Erythroblast (primary cell): ENCODE measurements at places on chromosomes 7 and 10.

- DNase-seq: no peak
Observed at GRCh38 chr10:124332426-124332825, 86.3 kb downstream of the OAT start.

DNA sequence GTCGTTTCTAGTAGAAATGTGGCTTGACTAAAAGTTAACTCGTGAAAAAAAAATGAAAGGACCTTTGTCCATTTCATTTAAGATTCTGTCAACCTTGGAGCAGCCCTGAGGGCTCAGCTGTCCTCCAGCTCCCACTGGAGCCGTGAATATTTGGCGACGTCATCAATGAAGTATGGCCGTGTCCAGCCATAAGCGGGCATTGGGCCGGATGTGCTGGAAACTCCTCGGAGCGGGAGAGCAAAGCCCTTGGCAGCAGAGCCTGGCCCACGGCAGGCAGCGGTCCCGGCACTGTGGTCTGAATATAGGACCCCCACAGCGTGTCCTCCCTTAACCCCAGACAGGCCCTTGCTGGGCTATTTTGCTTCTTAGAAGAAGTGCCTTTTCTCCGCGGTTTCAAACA lies 50.0 kb downstream of the JAKMIP3 start:
- no peak for DNase-seq

GRCh38 chr10:120838941-120839340 lies 12.2 kb upstream of the WDR11 start:
- no peak for DNase-seq

GRCh38 chr7:87212498-87212897 lies 7.0 kb downstream of the TMEM243 start:
- no peak for DNase-seq

GRCh38 chr10:118522791-118523498 lies 72.5 kb downstream of the PRLHR start:
- no peak for DNase-seq

GRCh38 chr7:54978364-54979116 lies 40.3 kb upstream of the EGFR start:
- DNase-seq: no peak

DNA sequence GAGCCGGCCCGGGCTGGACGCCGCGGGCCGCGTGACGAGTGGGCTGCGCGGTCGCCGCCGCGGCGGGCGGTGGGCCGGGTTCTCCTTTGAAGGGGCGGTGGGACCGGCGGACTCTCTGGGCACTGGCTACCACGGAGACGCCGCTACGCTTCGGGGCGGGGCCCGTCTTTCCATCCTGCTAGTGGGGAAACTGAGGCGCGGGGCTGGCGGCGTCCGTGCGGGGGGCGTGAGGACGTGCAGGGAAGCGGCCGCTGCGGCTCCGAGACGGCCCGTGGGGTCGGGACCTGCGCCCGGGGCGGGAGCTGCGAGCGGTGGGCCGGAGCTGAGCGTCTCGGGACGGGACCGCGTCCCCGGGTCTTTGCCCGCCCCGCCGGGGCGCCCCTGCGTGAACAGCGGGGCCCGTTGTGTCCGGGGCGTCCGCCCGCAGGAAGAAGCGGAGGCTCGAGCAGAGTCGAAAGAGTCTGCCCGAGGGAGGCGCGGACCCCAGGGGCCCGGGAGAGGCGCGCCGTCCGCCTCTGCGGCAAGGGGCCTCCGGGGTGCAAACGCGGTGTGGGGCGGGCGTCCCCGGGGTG lies 548 bp upstream of the BNIP3 start:
- no peak for DNase-seq

DNA sequence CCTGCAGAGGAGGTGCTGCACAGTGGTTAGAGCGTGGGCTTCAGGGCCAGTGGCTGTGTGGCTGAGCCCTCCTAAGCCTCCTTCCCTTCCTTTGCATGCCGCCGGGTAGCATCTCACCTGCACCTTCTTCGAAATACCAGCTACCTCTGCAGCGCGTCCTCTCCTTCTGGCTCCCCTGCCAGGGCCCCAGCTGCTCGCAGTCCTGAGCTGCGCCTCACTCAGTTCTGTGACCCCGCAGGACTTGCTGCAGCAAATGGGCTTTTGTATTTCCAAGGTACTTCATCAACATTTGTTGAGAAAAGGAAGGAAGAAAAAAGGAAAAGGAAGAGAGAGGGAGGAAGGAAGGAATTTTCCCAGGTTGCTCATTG lies 146.7 kb upstream of the PRR15 start:
- no peak for DNase-seq

DNA sequence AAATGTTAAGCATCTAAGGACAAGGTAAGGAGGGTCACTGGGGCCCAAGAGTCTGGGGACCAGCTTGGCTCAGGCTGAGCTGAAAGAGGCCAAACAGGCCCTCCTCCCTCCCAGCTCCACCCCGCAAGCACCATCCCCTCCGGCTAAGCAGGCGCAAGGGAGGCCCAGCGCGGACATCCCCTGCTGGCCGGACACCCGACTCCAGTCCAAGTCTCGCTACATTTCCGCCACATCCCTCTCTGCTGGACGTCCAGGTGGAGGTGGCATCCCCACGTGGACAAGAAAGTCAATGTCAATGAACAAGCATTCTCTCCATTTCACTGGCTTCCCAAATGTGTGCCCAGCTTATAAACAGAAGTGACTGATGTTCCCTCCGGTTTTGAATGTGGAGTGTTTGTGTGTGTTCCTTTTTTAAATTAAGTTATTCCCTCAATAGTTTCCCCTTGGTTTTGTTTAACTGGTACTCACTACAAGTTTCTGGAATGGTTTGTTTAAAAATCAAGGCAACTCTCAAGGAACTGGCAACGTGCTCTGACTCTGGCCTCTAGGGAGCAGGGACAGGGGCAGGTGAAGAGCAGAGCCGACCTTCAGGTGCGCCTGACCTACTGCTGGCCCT lies 35.4 kb downstream of the PSAP start:
- no peak for DNase-seq

DNA sequence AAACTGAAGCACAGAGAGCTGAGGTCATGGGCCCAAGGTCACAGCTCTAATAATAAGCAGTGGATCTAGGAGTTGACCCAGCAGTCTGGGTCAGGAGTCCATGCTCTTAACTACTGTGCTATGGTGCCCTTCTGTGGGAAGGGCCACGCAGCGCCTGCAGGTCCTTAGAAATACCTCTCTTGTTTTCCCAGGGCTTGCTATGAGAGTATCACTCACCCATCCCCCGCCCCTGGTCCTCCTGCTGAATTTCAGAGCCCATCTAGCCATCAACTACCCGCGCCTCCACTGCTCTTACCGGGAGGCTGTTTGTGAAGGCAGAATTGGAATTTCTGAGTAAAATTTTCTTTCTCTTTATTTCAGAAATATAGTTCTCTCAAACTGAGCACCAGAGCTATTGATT lies 27.3 kb upstream of the CRHR2 start:
- DNase-seq: no peak

GRCh38 chr10:60806921-60807320 lies 28.6 kb downstream of the CDK1 start:
- no peak for DNase-seq

- no peak for DNase-seq
Observed at GRCh38 chr7:45575501-45576248, 1.5 kb downstream of the ADCY1 start.

DNA sequence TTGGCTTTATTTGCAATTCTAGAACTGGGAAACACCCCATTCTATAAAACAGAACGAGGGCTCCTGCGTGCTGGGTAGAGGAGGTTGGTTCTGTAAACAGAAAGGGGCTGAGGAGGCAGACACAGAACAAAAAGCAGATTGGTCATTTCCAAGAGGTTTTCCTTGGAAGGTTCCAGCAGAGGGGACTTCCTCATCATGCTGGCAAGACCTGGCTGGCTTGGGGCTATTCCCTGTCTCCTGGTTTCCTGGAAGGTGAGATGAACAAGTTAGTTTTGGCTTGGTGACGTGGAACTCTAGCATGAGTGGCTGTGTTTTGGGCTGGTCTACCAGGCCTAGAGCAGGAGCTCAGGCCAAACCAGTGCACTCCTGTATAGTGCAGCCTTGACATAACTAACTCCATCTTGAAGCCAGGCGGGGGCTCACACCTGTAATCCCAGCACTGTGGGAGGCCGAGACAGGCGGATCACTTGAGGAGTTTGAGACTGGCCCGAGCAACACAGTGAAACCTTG lies 26.1 kb upstream of the DNAJB6 start:
- DNase-seq: no peak

GRCh38 chr7:75623390-75624133 lies 115.2 kb downstream of the HIP1 start:
- DNase-seq: no peak

DNA sequence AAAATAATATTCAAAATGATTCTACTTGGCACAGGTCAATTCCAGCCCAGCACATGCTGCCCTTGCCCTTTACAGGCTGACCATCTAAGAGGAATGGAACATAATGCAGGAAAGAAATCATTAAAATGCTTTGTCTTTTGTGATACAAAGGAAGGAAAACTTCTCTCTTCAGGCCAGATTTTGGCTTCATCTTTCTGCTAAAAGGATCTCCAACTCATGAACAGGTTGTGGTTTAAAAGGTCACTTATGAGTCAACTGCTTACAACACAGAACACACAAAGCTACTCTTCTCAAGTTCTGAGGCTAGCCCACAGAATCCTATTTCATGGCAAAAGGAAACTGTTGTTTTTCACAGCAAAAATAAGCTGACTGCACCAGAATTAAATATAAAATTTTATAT lies 197.1 kb downstream of the DOCK4 start:
- DNase-seq: no peak

- DNase-seq: no peak
Observed at GRCh38 chr10:34224639-34225038, 590.5 kb downstream of the PARD3 start.

DNA sequence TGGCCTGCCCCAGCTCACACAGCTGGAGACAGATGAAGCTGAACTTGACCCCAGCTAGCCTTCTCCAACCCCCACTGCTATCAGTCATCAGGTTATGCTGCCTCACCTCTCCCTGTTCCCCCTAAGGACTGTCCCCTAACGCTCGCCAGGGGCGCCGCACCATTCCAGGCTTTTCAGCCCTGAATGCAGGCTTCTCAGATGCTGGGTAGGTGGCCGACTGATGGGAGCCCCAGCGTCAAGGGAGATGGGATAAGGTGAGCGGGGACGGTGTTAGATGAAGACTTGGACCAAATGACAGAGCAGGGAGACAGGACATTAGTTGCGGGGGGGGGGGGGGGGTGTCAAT lies 15.8 kb upstream of the OPALIN start:
- DNase-seq: no peak

DNA sequence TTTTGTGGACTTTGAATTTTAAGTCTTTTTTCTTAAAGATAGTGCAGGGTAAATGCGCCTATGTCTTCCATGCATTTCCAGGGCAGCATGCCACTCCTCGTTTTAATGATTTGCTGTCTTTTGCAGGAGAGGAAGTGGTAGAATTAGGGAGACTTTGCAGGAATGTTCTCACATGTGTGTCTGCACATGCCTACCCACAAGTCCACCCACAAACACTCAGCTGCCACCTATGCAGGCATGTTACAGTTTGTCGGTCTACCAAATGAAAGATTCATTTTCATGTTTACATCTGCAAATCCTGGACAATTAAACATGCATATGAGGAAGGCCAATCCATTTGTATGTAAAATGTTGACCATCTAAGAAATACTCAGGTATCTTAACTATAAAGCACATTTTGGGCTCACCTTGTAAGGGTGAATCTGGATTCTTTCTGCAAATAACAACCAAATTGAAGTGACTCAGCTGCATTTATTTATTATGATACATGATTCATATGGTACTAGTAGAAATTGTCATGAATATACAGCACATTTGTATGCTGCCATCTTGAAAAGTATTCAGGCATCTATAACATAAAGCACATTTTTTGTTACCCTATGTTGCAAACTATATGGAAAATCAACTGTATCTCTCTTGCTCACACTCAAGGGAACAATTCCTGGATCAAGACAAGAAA lies 4.7 kb upstream of the TEX36 start:
- DNase-seq: no peak

DNA sequence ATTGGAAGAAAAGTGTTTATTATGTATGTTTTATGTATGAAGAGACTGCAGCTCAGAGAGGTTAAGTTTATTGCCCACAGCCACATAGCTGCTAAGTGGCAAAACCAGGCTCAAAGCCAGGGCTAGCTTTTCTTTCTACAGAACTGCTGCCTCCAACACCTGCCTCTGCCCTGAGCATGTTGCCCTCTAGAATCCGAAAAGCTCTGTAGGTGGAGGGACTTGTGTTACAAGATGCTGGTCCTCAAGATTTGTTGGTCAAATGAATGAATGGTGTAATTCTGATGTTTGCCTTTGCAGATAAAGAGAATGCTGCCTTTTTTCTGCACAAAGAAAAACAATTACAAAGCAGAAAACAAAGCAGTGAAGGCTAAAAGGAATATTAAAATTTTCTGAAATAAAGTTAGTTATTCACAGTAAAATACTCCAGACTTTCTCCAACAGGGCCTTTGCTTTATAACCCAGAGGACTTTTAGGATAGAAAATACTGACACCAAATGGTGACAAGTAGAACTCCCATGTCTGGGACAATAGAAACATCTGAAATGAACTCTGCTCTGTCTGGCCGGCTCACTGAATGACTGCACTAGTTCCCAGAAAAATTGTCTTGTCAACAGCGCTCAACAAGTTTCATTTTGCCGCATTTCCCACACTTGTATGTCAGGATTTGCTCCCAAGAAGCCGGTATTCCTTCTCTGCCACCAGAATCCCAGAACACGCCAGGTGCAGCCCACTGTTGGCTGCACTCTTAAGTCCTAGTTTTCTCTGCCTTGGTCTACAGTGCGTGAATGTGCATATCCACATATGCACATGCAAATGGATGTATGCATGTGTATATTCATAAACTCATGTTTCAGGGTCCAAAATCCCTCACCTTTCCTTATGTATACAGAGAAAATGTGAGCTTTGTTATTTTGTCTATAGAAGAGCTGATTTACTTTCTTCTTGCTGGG lies 11.0 kb upstream of the DNTT start:
- peak; percentile 31 for DNase-seq

DNA sequence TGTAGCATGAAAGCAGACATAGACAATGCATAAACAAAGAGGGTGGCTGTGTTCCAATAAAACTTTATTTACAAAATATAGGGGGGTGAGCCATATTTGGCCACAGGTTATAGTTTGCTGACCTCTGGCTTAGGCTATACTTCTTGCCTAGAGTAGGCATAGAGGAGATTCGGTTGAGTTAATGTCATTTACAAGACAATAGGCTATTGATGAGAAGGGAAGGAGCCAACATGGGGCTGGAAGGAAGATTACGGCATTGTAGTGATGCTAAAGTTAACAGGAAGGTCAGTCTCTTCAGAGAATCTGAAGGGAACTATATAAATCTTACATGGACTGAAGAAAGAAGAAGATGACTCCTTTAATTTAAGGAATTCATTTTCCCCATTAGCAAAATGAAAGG lies 463.5 kb downstream of the HTR7 start:
- DNase-seq: no peak

GRCh38 chr10:133072720-133073390 lies 14.9 kb upstream of the ADGRA1 start:
- no peak for DNase-seq

GRCh38 chr10:6292741-6293151 lies 90.0 kb downstream of the PFKFB3 start:
- no peak for DNase-seq
